ENCODE measurements at places on chromosomes 16 and 17.

- no peak for DNase-seq
Observed at GRCh38 chr16:88064889-88065746, 113.9 kb downstream of the BANP start.

DNA sequence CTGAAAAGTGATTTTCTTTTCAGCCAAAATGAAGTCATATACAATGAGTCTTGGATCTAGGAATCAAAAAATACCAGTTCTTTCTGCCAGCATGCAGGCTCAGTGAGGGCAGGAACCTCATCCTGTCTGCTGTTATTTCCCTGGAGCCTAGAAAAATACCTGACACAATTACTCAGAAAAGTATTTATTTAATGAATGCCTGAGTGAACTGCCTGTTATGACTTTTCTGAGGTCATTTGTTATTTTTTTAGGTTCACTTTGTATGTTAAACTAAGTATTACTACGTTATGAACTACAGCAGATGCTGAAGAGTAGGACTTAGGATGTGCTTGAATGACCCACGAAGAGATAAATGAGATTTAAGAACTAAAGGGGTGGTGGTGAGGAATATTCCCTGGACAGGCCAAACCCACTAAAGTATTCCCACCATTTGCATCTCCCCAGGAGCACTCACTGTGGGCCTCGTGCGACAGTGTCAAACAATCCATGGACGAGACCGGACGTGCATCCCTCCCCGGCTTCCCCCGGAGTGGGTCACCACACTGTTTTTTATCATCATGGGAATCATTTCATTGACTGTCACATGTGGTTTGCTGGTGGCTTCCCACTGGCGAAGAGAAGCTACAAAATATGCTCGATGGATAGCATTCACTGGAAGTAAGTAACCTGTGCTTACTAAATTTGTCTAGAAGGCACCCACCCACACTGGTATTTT is 17.1 kb upstream of the VWA3A start:
- DNase-seq: no peak

GRCh38 chr16:8729779-8730334 is 55.4 kb downstream of the ABAT start:
- no peak for DNase-seq

DNA sequence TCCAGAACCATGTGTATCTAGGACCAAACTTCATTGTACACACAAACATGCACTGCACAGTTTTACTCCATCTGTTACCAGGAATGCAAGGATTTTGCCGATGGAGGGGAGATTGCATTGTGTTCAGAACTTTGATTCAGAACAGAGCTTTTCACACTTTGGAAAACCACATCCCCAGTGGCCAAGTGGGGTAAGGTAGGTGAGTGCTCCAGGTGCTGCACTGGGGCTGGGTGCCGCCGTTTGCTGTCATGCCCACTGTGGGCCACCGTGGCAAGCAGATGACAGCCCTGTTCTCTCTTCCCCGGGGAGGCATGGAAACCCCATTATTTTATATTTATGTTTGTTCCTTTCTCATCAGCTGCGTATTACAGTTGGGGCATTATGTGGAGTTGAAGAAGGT is 29.3 kb upstream of the JPH3 start:
- no peak for DNase-seq

DNA sequence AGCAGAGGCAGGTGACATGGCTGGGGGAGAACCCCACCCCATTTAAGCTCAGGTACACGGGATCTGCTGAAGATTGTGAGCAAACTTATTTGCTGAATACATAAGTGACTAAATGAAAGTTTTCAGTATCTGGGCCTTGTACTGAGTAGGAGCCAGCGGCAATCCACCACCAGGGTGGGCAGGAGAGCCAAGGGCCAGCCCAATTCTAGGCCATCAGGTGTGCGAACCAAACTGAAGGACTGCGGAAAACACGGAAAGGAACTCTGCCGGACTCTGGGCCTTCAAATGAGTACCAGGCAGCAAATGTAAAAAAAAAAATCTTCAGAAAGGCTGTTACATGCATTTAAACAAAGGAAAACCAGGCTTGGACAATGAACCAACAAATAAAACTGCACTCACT is 19.7 kb downstream of the ARHGAP17 start:
- DNase-seq: no peak

DNA sequence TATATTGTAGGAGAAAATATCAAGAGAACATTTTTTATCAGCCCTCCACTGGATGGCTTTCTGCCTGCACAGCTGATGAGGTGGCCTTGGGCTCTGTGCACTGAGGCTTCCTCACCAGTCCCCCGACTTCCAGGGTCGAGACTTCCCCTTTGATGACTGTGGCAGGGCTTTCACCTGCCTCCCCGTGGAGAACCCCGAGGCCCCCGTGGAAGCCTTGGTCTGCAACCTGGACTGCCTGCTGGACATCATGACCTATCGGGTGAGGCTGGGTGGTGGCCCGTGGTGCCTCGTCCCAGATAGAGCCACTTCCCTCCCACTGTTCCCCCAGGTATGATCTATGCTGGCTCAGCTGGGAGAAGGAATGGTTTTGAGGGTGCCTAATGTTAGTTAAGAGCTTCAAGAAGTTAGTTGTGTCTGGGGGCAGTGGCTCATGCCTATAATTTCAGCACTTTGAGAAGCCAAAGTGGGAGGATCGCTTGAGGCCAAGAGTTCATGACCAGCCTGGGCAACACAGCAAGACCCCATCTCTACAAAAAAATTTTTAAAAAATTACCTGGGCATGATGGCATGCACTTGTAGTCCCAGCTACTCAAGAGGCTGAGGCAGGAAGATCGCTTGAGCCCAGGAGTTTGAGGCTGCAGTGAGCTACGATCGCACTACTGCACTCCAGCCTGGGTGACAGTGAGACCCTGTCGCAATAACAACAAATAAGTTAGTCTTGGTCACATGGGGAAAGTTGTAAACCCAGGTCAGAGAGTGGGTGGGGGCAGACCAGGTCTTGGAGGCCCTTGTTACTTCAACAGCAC is 11.8 kb downstream of the FCSK start:
- DNase-seq: no peak

GRCh38 chr17:44094701-44095387 is 24.3 kb downstream of the G6PC3 start:
- no peak for DNase-seq

DNA sequence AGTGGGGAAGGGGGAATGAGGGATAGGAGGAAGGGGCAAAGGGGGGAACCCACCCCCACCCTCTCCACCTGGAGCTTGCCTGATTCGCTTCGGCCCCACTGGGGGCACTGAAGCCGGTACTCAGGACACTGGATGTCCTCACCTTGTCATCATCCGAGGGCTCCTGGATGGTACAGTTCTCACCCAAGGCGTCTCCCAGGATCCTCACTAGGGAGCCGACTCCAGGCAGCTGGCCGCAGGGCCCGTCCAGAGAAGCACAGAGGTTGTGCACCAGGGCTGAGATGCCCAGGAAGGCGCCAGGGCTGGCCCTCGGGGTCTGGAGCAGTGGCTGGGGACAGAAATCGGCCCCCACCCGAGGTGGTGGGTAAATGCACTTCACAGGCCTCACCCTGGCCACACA is 92.3 kb downstream of the LITAF start:
- DNase-seq: no peak

DNA sequence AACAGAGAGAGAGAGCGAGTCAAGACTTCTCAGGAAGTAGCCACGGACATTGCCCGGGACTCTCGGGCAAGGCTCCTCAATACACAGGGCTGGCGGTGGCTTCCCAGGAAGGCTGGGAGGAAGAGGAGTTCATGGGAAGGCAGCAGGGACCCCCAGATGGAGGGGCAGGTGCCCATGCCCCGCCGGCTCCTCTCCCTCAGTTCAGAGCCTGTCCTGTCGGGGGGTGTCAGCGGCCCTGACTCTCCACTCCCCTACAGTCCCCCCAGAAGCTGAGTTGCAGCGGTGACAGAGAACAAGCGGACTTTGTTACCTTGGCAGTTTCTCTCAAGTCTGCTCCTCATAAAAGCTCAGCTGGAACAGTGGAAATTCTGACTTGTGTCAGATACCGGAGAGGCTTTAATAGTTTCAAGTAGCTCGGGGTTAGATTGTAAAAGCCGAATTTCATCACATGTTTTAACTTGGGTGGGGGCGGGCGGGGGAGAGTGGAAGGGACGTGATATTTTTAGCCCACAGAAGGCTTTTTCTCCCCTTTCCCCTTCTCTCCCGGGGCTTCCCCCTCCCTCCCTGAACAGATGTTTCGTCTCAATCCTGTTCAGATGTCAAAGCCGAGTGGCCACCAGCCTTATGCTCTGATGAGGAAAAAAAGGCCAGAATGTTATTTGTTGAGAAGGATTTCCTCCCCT is 65.2 kb downstream of the NKD1 start:
- DNase-seq: no peak

DNA sequence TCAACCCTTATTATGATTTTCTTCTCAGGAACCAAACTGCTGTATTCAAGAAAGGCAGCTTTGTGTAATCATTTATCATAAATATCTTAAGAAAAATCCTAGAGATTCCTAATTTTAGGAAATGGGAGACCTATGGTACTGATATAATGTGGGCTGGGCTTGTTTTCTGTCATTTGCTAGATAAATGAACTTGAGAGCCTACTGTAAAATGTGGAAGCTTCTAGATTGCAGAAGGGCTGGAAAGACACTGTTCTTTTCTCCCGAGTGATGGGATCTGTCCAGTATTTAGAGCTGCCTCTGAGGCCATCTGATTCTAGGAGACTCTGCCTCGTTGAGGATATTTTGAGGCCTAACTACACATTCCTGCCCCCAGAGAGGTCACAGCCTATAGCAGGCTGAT is 19.9 kb upstream of the STH start:
- no peak for DNase-seq

- no peak for DNase-seq
Observed at GRCh38 chr16:24349320-24349719, 93.2 kb downstream of the CACNG3 start.

GRCh38 chr16:69399361-69399760 is 13.6 kb upstream of the TERF2 start:
- no peak for DNase-seq

DNA sequence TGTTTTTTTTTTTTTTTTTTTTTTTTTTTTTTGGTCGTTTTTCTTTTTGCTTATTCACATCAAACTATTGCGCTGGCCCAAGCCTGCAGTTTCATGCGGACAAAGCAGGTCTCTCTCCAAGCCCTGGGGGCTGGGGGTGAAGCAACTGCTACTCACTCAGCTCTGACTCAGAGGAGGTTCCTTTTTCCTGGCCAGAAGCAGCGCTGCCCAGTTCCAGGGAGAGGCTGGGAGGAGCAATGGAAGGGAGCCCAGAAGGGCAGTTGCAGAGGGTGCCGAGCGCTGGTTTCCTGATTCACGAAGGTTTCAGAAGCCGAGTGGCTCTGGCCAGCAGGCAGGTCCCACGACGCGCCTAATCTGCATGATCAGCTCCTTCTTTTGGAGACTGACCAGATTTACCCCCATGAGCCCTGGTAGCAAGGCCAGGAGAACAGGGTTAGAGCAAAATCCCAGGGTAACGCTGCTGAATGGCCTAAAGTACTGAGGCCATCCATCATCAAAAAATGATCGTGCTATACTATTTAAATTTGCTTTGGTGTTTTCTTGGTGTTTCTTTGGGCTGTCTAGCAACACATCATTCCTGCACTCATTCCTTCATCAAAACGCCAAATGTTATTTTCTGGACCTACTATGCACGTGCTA is 144.7 kb upstream of the SOX9 start:
- no peak for DNase-seq

DNA sequence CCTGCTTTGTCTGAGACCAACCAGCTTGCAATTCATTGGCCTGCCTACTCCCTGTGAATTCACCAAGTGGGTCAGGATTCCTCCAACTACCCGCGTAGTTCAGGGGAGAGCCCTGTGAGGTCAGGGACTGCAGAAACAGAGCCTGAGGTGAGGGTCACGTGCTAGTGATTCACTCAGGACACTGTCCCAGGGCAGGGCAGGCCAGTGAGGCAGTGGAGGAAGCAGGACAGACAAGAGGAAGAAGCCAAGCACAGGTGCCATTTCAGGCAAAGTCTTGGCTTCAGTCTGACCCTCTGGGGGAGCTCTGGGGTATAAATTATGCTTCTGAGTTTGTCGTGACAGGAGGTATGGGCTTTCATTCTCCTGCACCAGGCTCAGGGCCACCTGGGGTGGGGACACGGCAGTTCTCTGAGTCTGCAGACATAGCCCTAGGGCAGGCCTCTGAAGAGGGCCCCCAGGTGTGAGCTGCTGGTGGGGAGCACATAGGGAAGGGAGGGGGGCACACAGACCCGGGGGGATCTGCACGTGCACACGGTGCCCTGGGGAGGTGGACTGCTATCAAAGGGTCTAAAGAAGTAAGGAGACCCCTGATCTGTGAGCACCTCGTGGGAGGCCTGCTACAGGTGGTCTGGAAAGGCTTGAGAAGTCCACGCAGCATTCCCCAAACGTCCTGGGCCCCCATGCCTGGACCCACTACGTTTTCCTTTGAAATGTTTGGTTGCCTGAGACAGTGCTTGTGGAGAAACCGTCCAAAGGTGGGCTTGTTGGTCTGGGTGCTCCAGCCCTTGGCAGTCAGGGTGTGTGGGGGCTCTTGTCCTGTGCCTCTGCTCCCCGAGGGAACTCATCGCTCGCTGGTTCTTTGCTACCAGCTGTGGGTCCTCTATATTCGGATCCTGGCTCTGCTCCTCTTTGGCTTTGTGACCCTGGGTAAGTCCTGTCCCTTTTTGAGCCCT is 46.4 kb downstream of the NKD1 start:
- no peak for DNase-seq

- DNase-seq: no peak
Observed at GRCh38 chr16:55444754-55445485, 34.1 kb upstream of the MMP2 start.

DNA sequence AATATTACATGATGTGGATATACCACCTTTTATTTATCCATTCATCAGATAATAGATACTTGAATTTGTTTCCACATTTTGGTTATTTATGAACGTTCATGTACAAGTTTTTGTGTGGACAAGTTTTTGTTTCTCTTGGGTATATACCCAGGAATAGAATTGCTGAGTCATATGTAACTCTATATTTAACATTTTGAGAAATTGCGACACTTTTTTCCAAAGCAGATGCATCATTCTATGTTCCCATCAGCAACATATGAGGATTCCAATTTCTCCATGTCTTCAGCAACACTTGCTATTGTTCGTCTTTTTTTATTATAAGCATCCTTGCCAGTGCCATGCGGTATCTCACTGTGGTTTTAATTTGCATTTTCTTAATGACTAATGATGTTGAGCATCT is 93.9 kb downstream of the GSG1L start:
- no peak for DNase-seq

DNA sequence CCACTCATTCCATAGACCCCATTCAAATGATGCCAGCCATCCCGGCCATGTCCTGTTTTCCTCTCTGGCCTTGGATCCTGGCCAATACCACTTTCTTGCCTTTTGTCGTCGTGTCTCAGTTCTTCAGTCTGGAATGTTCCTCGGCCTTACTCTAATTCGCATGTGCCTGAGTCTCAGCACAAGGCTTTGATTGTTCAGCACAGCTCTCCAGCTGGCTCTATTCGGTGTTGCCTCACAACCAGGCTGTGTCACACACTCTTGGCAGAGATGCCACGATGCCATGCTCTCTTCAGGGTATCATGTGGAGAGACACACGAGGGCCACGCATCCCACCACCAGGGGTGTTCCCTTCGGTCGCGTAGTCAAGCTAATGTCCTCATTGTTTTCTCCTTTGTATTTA is 1.8 kb upstream of the VPS4A start:
- no peak for DNase-seq

GRCh38 chr17:59752922-59753321 is 45.5 kb downstream of the VMP1 start:
- DNase-seq: no peak

- peak; percentile 44 for DNase-seq
Observed at GRCh38 chr17:51461578-51462004, 201.2 kb downstream of the UTP18 start.

Data from CD4-positive, alpha-beta T cell treated with Interleukin-6 at 100 ng/mL for 8 hours (primary cell).